CMK (cell line): ENCODE measurements at places on chromosomes 12 and 14.

- no peak for DNase-seq
Observed at GRCh38 chr12:5963515-5963914, 18.5 kb upstream of the ANO2 start.

DNA sequence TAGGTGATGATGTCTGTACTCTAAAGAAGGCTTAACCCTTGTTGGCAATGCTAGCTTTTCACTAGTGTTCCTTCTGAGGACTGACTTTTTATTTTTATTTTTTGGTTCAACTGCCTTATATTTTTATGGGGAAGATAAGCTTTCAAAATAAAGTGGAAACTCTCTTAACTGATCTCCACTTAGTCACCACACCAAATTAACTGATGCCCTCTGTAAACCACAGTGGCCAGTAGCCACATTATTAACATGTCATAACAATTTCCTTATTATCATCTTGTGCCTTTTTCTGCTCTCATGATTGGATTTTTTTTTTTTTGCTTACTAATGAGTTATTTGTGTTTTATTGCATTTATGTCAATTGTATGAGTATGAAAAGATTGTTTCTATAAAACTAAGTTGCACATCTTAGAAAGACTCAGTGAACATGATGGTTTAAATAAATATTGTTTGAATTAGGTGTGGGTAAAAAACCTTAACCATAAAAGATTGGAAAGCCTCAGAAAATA, 56.9 kb downstream of the SCFD1 start:
- DNase-seq: no peak

GRCh38 chr12:105427883-105428282, 97.4 kb downstream of the C12orf75 start:
- DNase-seq: no peak

GRCh38 chr14:104393199-104393897, 186.2 kb upstream of the C14orf180 start:
- no peak for DNase-seq

- DNase-seq: no peak
Observed at GRCh38 chr14:35576260-35576659, 42.3 kb downstream of the INSM2 start.

DNA sequence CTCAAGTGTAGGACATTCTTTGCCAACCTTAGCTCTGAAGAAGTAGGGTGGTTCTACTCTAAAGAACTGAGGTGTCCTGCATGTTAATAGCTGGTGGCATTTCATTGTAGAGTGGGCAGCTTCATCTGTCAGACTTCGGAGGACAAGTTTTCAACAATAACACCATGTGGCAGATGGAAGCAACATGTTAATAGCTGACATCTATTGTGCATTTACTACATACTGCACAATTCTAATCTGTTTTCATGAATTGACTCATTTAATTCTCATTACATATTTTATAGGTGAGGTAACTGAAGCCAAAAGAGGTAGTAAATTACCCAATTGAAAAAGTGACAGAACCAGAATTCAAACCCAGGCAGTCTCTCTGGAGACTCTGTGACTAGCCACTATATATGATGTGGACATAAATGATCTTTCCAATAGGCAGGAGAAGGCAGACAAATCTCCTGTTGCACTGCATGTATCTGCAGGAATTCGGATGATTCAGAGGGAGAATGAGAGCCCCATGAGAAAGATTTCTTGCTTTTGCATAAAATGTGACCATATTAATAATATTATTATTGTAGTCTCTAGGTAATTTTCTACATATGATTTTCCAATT, 137.2 kb upstream of the E2F7 start:
- DNase-seq: no peak

GRCh38 chr12:93696462-93696861, 19.3 kb downstream of the CRADD start:
- DNase-seq: no peak

DNA sequence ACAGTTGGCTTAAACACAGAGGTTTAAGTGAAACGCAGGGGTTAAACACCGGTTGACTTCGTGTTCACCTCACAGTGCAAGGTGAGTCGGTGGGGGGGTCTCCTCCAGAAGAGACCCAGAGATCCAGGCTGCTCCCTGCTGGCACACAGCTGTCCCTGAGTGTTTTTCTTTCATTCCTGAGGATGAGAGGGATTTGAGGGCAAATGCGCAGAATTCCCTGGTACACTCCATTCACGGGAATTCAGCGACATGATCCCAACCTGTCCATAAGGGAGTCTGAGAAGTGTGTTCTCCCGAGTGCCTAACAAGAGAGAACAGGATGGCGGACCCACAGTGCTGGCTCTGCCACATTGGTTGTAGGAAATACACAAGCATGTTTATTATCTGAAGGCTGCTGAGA, 107.2 kb upstream of the ESRRB start:
- no peak for DNase-seq

DNA sequence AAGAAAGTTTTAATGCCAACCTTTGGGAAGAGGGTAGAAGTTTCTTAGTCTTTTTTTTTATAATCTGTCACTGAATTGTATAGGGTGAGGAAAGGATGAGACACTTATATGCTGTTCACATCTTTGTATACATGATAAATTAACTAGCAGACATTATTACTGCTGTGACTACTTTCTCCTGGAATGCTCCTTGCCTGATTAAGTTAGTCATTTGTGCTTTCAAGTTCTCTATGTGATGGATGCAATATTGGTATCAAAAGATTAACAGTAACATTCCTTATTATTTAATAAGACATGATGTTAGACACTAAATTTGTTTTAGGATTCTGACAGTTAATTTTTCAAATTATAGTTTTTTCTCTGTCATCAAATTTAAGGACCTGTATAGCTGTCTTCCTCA, 223.4 kb upstream of the GARIN2 start:
- no peak for DNase-seq
